ENCODE measurements at places on chromosomes 13 and 19.

DNA sequence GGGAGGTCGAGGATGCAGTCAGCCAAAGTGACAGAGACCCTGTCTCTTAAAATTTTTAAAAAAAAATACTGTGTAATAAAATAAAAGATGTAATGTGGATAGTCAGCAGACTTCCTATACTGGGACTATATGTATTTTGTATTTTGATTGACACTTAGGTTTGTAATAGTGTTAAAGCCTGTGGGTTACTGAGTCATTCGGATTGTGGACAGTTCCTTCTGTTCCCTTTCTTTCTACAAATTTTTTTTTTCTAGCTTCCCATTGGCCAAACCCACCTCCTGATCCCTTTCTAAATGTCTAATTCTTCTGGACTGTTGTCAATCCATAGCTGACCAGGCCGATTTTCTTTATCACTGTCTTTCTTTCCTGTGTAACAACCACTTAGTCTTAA lies 108.0 kb downstream of the DNAJC3 start:
- DNase-seq: no peak

GRCh38 chr19:5603626-5604025 lies 18.9 kb downstream of the SAFB2 start:
- no peak for DNase-seq

DNA sequence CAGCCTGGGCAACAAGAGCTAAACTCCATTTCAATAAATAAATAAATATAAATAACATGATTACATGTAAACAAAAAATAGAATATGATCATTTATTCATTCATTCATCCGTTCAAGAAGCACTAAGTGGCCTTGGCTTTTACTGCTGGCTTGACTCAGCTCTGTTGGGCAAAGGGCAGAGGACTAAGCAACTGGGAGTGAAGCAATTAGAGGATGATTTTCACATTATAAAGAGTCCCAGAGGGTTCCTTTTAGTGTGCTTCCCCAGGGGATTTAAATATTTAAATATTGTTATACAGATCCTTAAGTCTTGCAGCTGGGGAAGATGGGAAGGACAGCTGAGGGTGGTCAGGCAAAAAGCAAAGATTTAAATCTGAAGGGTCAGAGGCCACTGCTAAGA lies 34.9 kb upstream of the FLT1 start:
- no peak for DNase-seq

DNA sequence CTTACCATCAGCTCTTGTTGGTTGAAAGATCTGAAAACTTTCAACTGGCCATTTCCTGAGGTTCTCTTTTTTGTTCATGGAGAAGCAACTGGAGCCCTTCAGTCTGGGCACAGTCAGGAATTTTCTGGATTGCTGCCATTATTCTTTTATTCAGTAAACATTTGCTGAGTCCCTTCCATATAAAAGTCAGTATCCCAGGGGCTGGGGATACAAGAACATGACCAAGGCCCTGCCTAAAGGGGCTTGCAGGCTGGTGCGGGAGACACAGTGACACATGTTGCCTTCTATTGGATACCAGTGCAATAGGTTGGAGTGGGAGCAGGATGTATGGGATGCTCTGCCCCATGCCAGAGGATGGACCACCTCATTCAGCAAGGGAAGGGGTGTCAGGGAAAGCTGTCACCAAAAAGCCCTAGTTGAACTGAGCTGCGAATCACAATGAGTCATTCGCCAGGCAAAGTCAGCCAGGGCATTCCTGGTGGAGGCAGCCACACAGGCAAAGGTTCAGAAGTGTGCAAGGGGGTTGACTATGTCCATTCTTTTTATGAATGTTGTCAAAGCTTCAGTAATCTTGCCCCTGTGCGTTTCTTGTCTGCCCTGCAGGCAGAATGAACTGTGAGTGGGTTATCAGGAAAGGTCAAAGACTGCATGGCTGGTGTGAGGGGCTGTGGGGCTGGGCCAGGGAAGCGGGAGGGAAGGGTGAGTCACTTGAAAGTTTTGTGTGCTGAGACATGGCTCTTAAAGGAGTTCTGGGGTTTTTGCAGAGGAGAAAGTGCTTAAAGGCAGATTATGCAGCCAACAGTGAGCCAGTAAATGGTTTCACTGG lies 395.9 kb downstream of the KCNRG start:
- DNase-seq: peak; percentile 32

DNA sequence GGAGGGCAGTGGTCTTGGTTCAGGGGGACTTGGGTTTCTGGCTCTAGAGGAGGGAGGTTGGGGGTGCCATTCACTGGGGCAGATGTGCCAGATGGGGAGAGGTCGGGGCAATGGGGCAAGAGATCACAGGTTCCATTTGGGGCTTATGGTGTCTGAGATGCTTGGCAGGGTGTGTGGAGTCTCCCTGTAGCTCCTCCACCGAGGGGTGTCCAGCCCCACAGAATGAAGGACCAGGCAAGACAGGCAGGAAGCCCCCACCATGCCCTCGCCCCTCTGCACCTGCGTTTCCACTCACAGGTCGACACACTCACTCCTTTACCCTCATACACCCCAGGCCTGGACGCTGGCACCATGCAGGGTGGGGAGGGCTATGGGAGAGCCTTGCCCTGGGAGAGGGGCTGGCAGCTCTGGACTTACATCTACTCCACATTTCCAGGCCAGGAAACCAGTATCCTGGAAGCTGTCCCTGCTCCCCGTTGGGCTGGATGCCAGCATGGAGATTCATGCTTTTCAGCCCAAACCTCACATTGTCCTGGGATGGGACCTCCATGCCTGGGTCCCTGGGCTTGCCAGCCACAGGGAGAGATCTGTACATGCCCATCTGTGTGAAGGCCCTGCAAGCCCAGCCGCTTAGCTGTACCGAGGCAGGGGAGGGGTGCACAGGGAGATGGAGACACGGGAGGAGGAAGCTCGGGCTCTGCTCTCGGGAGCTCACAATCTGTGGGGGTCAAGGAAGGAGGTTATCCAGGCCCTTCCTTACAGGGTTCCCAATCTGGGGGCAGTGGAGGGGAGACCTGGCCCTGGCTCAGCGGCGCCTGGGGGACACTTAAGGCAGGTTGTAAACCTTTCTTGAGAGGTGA lies 77.1 kb downstream of the CHST8 start:
- no peak for DNase-seq

DNA sequence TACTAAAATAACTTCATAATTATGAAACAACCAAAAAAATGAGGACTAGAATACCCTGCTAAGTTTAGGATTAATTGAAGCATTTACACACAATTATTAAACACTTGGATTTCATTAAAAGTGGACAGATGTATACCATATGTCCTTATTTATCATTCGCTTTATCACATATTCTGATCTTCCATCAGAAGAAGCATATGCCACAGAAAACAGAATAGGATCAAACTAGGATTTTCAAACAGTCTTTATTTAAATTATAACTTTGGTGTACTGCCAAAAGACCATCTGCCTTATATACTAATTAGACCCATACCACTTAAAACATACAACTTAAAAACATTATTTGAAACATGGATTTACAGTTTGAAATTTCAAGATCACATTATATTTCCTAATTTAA lies 727.1 kb upstream of the KLHL1 start:
- DNase-seq: no peak

- no peak for DNase-seq
These were observed 106.7 kb downstream of the PCCA start for GRCh38 chr13:100195568-100195967.

DNA sequence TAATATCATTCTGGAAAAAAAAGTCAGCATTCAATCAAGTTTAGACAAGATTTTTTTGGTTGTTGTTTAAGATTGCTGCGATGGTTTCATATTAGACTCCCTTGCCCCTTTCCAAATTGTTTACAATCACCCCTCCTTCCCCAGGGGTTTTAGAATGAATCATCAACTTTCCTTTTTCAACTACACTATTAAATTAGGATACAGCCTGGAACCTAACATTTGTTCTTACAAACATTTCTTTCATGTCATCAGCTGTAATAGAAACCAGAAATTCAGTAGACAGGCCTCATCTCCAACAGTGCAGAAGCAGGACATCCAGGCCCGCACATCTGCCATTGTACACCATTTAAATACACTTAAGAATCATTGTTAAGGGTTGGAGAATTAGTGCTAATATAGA lies 44.4 kb upstream of the WDFY2 start:
- no peak for DNase-seq

DNA sequence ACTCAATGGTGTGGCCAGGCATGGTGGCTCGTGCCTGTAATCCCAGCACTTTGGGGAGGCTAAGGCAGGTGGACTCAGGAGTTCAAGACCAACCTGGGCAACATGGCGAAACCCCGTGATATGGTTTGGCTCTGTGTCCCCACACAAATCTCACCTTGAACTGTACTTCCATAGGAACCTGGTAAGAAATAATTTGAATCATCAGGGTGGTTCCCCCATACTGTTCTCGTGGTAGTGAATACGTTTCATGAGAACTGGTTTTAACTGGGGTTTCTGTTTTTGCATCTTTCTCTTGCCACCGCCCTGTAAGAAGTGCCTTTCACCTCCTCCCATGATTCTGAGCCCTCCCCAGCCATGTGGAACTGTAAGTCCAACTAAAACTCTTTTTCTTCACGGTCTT lies 49.6 kb downstream of the USP12 start:
- no peak for DNase-seq

DNA sequence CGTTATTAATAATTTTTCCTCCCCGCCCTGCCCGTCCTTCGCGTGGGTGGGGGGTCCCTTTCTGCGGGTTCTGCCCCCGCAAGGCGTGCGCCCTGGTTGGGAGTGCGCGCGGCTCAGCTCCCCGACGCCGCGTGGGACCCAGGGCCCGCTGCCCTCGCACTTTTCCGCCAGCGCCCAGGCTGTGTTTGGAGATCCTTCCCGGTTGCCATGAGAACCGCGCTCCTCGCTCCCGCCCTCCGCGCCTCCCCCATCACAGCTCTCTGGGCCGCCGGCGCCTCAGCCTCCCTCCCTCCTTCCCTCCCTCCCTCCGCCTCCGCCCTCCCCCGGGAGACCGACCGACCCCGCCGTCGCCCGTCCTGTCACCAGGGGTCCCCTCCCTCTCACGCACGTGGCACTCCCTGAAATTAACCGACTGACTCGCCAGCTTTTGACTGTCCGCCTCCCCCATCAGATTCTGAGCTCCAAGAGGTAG lies 2.4 kb upstream of the SSBP4 start:
- no peak for DNase-seq

GRCh38 chr19:33260628-33261418 lies 35.2 kb upstream of the SLC7A10 start:
- DNase-seq: no peak

- no peak for DNase-seq
These were observed 8.0 kb downstream of the POP4 start for GRCh38 chr19:29614046-29614445.

DNA sequence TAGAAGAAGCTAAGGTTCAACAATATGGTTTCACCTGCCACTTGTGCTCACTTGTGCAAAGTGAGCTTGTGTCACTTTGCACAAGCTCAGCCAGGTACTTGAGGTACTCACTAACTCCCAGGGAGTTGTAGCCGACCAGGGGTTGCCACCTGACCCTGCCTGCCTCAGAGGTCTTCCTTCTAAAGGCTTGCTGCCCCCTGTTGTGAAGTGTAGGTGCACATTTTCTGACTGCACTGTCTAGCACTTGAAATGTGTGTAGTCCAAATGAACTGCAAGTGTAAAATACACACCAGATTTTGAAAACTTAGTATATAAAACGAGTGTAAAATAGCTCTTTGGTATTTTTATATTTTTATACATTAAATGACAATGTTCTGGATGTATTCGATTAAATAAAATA lies 230.8 kb downstream of the DLEU7 start:
- no peak for DNase-seq

DNA sequence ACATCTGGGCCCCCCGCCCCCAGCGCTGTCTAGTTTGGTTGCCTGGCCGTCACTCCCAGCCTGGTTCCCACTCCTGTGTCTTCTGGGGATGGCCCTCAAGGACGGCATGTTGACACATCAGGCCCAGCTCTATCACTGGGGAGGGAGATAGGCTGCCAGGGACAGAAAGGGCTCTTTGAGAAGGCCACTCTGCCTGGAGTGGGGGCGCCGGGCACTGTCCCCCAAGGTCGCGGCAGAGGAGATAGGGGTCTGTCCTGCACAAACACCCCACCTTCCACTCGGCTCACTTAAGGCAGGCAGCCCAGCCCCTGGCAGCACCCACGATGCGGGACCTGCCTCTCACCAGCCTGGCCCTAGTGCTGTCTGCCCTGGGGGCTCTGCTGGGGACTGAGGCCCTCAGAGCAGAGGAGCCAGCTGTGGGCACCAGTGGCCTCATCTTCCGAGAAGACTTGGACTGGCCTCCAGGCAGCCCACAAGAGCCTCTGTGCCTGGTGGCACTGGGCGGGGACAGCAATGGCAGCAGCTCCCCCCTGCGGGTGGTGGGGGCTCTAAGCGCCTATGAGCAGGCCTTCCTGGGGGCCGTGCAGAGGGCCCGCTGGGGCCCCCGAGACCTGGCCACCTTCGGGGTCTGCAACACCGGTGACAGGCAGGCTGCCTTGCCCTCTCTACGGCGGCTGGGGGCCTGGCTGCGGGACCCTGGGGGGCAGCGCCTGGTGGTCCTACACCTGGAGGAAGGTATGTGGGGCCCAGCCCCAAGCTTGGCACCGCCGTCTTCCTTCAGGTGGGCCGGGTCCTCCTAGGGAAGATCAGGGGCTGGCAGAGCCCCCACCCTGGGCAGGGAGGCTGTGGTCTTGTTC lies at the start of gene AMH:
AMH (plus strand) TSS at position 314 of the 857 bp plus-strand sequence; CDS start at position 324, 10 bp downstream.
- DNase-seq: no peak

DNA sequence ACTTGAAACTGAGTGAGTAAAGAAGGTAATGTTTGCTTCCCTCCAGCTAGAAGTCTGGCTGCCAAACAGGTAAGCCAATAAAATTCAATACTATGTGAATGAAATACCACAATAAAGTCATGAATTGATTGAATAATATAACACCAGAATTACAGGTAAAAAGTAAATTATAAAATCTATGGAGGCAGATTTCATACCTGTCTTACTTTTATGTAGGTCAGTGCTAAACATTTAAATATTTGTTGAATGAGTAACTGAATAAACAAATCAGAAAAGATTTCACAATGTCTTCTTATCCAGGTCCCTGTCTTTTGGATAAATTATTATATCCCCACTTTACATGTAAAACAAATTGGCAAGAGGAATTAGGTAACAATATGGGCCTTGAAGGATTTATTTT lies 62.7 kb downstream of the MICU2 start:
- no peak for DNase-seq

DNA sequence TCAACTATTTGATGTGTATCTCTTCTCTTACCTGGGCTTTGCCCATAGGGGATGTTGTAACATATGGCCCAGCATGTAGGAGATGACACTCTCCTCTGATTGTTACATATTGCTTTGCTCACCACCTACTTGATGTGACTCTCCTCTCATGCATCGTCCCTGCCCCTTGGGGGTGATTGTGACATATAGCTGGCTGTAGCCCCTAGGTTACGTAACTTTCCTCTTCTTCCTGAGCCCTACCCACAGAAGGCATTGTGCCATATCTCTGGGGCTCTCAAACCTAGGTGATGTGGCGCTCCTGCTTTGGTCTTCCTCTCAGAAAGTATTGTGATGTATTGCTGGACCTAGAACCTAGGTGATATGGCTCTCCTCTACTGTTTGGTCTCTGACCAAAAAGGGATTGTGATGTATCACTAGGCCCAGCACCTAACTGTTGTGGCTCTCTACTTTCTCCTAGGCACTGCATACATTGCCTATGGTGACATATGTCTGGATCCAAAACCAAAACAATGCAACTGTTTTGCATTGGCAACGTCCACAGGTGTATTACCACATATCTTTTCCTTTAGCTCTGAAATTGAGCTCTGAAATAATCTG lies 71.9 kb upstream of the ZNF724 start:
- no peak for DNase-seq
